ENCODE measurements at places on chromosomes 1 and 21.

DNA sequence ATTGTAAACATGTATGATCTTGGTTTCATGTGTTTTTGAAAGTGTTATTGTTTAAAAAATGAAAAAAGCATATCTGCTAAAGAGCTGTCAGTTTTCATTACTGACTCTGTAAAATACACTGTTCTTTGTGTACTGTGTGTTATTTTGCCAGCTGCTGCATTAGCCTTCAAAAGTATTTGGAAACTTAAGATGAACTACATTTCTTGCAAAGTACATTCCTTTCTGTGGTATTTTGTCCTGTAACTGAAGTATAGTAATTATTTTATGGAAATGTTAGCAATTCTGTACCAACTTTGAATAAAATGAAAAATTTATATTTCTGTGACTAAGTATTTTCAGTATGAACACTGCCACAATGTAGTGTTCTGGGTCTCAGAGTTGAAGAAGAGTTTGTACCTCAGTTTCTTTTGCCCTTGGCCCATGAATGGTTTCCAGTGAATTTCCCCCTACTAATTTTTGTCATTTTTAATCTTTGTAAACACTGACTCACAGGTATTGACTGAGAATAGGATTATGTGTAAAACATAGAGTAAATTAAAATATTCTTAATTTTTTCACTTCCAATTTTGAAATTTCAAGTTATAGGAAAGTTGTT lies 32.7 kb downstream of the MRPS6 start:
- no peak for DNase-seq

DNA sequence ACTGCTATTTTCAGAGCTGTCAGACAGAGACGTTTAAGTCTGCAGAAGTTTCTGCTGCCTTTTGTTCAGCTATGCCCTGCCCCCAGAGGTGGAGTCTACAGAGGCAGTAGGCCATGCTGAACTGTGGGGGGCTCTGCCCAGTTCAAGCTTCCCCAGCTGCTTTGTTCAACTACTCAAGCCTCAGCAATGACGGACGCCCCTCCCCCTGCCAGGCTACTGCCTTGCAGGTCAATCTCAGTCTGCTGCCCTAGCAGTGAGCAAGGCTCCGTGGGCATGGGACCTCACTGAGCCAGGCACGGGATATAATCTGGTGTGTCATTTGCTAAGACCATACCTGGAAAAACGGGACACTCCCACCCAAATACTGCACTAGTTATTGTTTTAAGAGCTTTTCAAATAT lies 219.7 kb downstream of the BRINP3 start:
- no peak for DNase-seq

GRCh38 chr1:67753776-67754525 lies 69.0 kb downstream of the GADD45A start:
- DNase-seq = no peak

DNA sequence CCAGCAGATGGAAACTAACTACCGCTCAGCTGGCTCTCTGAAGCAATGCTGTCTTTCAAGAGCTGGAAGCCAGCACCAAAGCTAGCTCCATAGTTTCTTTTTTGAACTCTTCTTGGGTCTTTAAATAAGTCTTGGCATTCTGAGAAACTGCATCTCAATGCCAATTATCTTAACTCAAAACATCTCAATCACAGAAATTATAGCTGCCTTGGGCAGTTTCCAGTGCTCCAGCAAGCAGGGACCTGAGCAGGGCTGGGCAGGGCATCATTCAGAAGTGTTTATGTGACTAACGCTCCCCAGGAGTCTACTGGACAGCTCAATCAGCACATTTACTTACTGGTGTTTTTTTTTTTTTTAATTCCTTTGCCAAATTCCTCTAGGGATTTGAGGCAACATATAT lies 18.3 kb upstream of the PADI4 start:
- peak; percentile 45 for DNase-seq

GRCh38 chr21:45873418-45873817 lies 108.2 kb upstream of the COL6A1 start:
- DNase-seq = no peak

DNA sequence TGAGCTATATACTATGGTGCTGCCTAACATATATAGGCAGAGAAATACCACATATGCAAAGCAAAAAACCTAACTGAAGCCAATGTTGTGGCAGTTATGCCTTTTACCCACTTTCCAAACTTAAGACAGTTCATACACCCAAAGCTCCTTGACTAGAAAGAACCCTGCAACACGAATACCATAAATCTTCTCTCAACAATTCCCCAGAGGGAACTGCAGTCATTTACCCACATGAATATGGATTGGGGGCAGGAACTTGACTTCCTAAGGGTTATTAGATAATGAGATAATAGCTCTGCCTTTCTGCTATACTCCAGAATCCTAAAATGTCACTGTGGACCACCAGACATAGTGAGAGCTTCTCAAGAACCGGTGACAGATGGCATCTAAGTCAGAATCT lies 2.9 kb upstream of the ASPM start:
- no peak for DNase-seq

DNA sequence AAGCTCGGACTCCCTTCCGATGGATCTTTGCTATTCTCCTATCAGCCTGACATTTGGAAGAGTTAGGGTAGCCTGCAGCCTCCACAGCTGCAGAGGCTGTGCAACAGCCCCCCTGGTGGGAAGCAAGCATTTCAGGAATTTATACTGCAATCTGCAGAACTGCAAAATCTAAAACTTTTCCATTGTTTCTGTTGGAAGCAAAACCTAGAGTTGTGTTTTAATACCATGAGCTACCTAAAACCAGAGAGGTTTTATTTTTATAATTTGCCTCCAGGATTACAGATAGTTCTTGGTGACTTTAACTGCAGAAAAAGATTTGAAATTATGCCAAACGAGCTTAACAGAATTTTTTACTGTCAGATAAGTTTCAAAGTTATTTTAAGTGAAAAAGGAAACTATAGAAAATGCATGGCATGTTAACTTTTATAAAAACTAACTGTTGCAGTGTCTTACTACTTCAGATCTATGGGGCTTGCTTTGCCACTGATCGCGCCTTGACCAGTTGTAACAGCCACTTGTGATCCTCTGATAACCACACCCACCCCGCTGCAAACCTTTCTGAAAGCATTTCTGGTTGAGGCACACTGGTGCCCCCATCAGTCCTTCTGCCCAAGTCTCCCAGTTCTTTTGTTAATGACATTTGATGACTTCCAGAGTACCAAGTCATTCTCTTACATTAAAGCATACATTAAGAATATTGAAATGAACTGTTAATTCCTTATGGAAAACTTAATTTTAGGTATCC lies 64.8 kb downstream of the PRDM2 start:
- peak; percentile 34 for DNase-seq

DNA sequence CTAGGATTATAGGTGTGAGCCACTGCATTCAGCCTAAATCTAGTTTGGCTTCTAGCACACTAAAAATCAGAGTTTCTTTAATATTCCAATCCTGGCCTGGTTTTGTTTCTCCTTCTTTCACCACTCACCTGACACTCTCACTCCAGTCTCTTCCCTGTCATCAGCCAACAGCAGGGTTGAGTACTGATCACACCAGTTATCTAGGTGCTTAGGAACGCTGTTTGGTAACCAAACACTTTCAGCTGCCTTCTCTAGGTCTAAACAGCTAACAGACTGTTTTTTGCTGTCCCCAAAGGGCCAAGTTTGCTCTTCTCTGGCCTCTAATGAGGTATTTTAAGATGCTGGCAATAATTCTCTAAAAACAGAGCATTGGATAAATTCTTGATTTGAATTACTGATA lies 17.7 kb upstream of the FRRS1 start:
- no peak for DNase-seq

DNA sequence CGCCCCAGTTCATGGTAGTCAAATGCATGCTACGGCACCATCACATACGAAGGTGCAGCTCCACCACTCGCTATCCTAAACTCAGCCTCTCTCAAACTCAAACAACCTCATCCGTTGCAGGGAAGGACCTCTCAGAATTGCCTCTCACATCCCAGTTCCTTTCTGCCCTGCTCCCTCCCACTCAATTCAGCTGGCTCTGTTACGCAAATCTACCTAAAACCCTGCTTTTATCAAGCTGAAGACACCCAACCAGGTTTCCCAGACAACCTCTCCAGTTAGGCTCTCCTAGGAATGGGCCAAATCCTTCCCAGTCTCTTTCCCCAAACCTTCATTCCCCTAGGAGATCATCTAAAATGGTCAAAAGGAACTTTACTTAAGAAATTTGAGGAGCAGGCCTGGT lies 62.9 kb downstream of the CLSTN1 start:
- no peak for DNase-seq

DNA sequence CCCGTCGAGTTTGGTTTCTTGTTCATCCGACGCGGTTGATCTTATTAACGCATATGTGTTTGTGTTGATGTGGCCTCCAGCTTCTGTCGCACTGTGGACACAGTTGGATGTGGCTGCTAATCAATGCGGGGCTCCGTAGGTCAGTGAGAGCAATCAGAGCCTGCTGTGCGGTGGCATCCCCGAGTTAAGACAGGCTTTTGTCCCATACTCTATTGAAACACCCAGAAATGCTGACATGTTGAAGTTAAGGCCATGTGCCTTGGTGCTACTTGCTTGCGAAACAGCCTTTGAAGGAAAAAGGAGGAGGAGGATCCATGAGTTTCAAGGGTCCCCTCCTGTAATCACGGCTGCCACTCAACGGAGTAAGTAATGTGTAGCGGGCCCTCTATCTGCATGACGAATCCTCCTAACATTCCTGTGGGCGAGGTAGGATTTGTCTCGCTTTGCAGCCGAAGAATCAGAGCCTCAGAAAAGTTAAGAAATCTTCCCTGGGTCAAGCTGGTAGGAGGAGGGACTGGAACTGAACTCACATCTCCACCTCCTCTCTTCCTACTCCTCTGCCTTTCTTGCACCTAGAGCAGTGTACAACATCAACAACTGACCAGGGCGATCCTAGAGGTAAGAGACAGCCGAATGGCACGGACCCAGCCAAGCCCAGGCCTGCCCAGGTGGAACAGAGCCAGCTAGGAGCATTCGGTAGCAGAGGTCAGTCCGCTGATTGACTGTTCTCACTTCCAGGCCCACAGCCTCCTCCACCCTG lies 19.5 kb downstream of the PDE9A start:
- DNase-seq = peak; percentile 96

DNA sequence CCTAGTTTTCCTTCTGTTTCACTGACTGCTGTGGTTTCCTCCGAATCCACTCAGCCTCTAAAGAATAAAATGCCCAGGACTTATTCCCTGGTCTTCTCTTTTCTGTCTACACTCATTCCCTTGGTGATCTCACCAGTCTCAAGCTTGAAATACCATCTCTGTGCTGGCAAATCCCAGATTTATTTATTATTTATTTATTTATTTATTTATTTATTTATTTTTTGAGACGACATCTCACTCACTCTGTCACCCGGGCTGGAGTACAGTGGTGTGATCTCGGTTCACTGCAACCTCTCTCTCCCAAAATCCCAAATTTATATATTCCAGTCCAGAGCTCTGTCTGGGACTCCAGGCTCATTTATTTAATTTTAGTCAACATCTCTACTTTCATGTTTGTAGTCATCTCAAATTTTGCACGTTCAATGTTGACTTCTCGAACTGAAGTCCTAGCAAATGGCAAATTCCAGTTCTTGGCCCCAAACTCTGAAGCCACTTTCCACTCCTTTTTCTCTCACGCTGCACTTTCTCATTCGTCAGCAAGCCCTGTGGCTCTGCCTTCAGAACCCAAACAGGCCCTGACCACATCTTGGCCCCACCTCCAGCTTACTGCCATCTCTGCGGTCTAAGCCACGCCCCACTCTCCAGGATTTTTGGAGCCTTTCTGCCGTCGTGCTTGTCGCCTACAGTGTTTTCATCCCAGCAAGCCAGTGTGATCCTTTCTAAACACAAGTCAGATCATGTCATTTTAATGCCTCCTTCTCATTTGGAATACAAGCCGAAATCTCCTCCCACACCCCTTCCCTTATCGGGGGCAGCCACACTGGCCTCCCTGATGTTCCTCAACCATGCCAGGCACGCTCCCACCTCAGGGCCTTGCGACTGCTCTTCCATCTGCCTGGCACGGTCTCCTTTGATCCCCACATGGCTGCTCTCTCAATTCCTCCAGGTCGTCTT lies 14.2 kb upstream of the TENT5B start:
- peak; percentile 88 for DNase-seq

DNA sequence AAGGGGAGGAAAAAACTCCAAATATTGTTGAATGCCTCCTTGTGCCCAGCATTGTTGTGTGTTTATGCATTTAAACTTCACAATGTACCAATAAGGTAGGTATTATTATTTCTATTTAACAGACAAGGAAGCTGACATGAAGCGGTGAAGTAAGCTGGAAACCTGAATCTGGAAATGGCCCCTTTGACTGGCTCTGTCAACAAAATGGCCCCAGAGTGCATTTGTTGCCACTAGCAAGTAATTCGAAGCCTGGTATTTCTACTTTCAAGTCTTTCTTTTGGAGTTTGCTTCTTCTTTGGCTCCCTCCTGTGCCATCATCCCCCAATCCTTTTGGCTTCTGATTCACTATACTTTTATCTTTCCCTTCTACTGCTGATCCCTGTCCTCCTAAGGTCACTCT lies 23.1 kb downstream of the CRYZL1 start:
- DNase-seq = no peak

- peak; percentile 83 for DNase-seq
Measured at GRCh38 chr1:169511316-169512005, 25.7 kb upstream of the SLC19A2 start.

DNA sequence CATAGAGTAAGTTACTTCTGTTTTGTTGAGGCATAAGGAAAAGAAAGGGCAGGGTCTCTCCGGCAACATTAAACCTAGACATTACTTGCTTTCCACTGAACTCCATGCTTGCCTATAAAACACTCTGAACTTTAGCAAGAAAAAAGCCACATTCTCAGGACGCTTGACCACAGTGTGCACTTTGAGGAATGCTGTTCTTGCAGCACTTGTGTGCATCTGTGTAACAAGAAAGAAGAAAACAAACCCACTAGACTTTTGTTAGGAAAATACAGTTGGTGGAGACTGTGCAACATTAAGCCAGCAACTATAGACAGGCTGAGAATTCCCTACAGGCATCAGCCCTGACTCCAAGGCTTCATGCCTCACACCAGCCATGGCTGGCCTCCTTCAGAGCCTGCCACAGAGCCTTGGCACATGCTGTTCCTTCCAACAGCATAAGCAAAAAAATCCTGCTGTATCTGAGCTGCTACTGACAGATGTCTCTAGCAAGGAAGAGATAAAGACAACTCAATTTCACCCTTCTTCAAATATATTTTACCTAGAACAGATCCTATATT lies 5.8 kb downstream of the PDZK1 start:
- DNase-seq = peak; percentile 29

- no peak for DNase-seq
Measured at GRCh38 chr1:147505568-147505967, 35.7 kb upstream of the BCL9 start.

DNA sequence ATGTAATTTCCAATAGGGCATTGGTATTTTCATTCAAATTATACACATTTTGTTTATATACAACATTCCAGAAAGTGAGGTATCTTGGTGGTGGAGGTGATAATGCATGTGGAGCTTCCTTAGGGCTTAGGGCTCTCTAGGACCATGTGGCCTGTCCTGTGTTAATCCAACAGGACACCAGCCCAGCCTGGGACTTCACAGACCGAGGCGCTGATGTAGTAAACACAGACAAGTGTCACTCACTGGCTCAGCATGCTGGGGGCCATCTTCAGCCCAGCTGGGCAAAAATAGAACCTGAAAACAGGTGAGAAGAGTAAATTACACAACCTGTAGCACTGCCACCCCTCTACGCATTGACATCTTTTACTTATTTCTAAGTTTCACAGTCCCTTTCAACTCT lies 66.7 kb downstream of the MAB21L3 start:
- DNase-seq = no peak

- no peak for DNase-seq
Measured at GRCh38 chr1:87346130-87346814, 17.6 kb downstream of the LMO4 start.
